Adipocyte (in vitro differentiated cells): ENCODE measurements at places on chromosomes 4 and X.

DNA sequence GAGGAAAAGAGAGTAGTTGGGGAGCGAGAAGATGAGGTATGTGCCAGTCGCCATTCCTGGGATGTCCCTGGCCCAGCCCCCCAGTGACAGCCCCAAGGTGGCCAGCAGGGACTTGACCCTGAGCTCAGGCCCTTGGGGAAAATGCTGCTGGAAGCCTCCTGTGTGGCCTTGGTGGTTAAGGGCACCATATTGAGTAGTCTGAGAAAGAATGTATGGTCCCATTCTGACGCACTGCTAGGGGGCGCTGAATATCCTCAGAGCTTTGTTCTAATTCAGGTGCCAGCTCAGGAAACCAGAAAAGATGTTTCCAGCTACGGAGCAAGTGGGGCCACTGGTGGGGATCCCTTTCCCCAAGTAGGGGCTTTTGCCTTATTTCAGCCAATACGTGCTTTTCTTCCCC, 14.0 kb upstream of the UBA6 start:
- DNase-seq, result no peak

- no peak for DNase-seq
Measured at GRCh38 chrX:38991656-38992440, 190.6 kb downstream of the MID1IP1 start.

DNA sequence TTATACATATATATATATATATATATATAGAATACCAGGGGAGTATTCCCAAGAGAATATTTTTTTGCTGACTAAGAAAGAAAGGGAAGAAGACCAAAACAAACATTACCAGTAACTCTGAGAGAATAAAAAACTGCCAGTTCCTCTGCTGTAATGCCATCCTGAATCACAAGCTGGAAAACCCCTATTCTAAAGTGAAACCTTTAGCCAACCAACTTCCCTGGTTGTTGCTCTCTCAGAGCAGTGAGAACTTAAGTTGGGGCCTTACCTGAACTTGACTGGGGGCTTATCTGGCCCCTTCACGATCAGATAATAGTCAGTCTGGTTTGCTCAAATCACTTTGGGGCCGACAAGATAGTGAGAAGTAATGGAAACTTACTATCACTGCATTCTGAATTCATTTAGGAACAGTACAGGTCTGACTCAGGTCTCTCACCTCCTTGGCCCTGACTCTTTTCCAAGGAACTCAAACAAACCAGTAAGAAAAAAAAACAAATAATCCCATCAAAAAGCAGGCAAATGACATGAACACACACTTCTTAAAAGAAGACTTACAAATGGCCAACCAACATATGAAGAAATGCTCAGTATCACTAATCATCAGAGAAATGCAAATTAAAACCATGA, 62.5 kb downstream of the CD40LG start:
- peak; percentile 38 for DNase-seq

DNA sequence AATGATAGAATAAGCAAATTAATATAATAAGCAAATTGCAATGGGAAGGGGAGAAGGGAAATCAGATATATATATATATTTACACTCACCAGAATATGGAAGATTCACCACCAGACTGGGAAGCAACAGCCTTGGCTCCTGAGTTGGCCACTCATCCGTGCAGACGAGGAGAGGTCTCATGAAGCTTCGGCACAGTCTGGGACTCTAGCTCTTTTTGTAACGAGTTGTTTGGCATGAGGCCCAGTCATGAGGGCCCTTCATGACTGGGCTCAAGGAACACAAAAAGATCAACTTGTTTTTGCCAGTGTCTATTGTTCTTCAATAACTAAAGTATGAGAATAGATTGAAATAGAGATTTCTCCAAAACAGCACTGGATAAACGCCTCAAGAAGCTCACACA, 176.4 kb downstream of the ADGRA3 start:
- no peak for DNase-seq

DNA sequence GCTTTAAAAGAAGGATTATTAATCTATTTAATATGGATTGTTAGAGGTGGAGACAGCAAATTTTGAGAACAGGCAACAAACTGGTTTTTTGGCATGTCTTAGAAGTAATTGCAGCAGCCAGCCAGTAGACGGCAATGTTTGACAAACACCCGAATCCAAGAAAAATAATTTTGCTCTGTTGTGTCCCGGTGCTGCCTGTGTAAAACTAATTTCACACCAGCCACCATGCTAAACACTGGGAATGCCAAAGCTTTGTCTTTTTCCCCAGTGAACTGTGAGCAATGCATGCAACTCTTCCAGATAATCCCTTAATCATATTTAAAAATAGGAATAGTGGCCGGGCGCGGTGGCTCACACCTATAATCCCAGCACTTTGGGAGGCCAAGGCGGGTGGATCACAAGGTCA, 25.9 kb downstream of the SMIM31 start:
- DNase-seq, result peak; percentile 52

DNA sequence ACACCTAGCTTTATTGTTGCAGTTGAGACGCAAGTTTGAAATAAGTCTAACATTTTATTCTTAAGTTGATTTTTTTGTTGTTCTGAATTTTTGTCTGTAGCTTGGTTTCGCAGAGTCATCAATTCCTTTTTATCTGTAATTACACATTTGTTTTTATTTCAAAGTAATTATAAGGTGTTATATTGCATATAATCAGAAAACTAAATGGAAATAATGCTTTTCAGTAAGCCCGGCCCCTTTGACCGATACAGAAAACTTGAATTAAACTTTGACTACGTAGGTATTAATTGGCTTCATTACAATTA, 2.1 kb downstream of the KDM6A start:
- peak; percentile 7 for DNase-seq
